Stimulated activated CD4-positive, alpha-beta T cell treated with anti-CD3 and anti-CD28 coated beads, Interleukin-1b, Interleukin-23, amount 100 ng/mL, for 1 hour (primary cell): ENCODE measurements at places on chromosomes 2 and 18.

DNA sequence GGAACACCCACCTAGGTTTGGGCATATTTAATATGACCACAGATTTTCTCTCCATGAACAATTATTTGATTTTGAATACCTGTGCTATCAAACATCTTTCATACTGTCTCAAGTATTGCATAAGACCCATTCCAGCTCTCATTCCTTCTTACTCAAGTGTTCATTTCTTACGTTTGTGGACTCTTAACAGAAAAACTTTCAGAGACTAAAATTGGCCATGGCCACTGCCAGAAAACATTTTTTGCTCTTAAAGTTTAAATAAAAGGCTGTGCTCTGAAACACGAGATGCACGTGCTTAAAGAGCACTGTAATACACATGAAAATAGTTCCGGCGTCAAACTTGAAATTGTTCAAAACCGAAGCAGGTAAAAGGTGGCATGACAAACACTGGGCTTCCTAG lies 89.3 kb downstream of the LIMS1 start:
- DNase-seq: no peak

DNA sequence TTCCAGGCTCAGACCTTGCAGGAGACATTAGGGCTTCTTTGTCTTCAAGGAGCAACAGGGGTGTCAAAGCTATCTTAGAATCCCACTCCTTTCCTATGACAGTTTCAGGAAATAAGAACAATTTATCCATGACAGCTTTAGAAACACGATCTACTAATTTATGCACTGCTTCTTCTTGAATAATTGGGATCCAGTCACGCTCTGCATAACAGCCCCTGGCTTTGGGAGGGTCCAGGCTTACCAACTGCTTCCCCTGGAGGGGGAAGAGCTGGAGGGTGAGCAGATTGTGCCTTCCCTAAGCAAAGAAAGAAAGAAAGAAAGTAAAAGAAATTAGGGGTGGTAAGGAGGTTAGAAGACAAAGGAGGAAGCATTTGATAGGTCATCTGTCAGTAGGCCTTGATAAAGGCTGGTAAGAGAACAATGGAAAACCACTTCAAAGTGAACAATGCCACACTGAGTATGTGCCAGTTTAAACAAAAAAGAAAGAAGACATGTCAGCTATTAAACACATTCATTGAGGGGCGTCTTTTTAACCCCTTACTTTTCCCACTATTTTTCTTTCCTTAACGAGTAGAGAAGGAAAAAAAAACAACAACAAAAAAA lies 327.6 kb downstream of the DCC start:
- no peak for DNase-seq

GRCh38 chr2:120820953-120821279 lies 85.2 kb downstream of the GLI2 start:
- no peak for DNase-seq

DNA sequence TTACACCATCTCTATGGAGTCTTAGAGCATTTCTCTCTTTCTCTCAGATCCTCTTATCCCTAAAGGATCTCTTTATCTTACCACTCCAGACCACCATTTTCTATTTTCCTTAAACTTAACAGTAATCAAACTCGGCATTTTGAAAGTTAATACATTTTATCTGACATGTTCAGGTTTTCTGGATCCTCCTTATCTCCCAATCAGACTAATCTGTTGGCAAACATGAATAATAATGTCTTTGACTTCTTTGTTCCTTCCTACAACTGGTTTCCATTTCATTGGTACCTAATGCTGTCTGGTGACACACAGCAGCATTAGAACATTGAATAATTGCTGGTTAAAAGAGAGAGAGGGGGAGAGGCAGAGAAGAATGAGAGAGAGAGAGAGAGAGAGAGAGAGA lies 932.1 kb upstream of the FSHR start:
- DNase-seq: no peak

- no peak for DNase-seq
Observed at GRCh38 chr2:134564549-134564948, 154.3 kb downstream of the TMEM163 start.

DNA sequence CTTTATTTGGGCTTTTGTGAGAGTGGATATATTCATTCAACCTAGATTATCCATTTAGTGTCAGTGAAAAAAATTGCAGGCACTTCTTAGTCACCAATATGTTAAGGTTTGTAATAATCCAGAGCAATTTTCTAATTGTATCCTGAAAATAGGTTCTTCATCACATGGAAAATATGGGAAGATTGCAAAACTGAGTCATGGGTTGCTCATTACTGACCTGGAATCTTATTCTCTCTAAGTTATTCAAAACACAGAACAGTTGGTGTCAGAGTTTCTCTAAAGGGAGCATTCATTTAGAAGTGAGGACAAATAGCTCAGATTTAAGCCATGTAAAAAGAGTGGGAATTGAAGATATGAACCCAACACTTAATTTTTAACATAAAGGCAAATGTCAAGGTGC lies 181.3 kb downstream of the IKZF2 start:
- no peak for DNase-seq
